Fibroblast of upper back skin (primary cell): ENCODE measurements at places on chromosomes 4 and X.

- peak; percentile 56 for DNase-seq
These were observed 75.6 kb downstream of the MAML3 start for GRCh38 chr4:140078366-140078765.

DNA sequence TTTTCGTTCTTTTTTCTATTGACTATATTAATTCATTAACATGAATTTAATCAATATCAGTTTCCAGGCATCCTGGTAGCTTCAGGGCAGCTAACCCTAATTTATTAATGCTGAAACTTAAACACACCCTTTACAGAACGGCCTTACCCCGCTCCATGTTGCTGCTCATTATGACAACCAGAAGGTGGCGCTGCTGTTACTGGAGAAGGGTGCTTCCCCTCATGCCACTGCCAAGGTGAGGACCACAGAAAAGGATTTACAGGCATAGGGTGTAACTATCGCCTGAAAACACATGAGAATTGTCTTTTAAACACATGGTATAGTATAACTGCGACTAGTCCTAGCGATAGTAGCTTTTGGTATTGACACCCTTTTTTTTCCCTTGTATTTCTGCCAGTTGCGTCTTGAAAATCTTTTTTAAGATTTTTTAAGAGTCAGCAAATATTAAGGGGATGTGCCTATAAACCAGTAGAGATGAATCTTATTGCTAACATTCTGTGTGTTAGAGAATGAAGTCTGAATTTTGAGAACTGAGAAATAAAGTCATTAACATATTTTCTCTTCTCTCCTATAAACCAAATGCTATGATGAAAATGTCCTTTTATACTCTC, 229.0 kb downstream of the ANK2 start:
- peak; percentile 82 for DNase-seq

DNA sequence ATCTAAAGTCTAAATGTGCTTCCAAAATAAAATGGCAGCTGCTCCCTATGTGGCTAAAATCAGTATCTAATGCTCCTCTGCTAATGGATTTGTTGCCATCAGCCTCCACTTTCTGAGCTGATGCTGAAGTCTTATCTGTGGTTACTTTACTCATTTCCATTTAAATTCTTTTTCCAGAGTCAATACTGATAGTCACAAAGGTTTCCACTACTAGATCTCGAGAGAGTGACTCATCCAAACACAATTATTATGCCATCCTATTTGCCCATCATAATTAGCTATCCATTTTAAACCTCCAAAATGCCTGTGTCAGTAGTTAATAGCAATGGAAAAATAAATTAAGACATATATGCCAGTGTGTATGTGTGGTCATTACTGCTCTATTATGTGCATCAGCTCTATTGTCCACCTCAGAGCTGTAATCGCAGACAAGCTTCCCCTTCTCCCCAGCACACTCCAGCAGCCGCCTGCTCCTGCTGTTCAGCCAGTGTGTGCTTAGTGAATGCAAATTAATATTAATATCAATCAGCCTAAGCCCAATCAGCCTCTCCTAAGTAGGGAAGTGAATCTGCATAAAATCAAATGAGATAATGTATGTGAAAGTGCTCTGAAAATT, 199.8 kb upstream of the ZIC3 start:
- DNase-seq, result no peak

- DNase-seq, result no peak
These were observed 202.8 kb downstream of the SHROOM3 start for GRCh38 chr4:76637712-76638361.

GRCh38 chrX:150873616-150874015, 24.9 kb downstream of the CD99L2 start:
- peak; percentile 27 for DNase-seq

GRCh38 chr4:147969573-147970385, 237.9 kb downstream of the ARHGAP10 start:
- no peak for DNase-seq

DNA sequence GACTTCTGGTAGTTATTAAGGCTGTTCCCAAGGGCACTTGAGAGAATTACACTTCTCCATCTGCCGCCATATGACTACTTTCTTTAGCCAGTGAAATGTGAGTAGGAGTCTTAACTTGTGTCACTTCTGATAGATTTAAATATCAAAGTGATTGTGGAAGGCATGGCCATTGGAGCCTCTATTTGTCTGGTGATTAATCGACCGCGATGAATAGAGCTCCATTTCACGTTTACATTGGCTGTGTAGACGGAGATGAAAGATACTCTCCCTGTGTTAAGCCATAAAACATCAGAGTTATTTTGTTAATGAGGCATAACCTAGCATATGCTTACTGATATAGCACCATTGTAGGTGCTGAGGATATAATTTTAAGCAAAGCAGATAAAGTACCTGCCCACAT, 852.4 kb downstream of the CCSER1 start:
- DNase-seq, result no peak

- DNase-seq, result no peak
These were observed 26.8 kb downstream of the MAN2B2 start for GRCh38 chr4:6601661-6602250.

DNA sequence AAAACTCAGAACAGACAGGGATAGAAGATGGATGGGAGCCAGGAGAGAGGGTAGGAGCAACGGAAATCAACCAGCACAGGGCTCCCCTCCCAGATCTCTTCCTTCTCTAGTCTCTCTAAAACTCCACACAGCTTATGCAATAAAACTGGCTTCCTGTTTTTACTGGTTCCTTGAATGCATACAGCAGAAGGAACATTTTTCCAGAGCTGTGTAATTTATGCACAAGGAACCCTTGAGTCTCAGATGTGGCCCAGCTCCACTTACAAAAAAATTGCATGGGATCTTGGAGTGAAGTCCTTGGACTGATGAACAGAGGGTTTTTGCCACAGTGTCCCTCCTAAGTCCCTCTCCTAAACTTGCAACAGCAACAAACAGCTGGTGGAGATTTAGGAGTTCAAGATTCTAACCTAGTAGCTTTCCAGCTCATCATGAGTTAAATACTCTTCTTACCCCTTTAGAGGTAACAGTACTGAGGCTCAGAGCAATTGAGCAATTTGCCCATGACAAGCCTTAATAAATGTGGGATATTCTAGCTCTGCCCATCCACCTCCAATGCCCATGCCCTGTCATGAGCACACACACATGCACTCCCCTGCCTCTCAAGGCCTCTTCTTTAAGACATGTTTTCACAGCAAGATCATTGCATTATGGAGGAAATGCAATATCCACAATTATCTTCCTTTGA, 18.4 kb upstream of the CC2D2A start:
- peak; percentile 74 for DNase-seq

GRCh38 chrX:130118441-130119311, 8.4 kb upstream of the ELF4 start:
- peak; percentile 86 for DNase-seq

DNA sequence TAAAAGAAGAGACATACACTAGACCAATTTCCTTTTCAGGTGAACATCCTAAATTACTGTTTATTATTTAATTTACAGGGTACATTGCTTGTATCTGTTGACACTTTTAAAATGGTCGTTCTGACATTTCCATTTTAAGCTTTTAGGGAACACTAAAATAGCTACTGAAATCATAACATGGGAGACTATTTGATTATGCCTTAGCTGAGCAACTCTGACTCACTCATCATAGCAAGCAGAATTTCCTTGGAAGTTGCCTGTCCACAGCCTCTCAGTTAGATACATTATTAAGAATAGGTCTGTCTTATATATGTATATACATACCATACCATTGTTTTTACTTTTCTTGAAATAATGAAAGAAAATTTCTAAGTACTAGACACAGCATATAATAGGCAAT, 22.0 kb downstream of the GUCY1B1 start:
- DNase-seq, result no peak

DNA sequence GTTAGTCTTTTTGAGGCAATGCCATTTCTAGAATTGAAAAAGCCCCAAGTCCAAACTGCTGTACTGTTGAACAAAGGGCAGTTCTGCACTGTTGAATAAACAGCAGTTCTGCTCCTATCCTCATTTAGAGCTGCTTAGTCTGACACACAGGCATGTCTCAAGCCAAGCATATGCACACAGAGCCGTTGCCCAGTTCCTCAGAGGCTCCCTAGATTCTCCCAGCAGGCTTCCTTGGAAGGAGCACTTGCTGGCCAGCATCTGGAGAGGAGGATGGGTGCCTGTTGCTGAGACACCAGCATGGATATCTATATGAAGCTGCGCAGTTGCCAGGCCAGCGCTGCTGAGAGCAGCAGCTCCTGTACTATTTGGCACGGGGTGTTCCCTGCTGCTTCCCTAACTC, 138.3 kb upstream of the USP38 start:
- DNase-seq, result no peak

- no peak for DNase-seq
These were observed 192.1 kb downstream of the PRR32 start for GRCh38 chrX:127011629-127012028.

GRCh38 chrX:94977562-94977961, 1303.6 kb downstream of the FAM133A start:
- no peak for DNase-seq

- no peak for DNase-seq
These were observed 2.3 kb upstream of the CYTL1 start for GRCh38 chr4:5021546-5021945.

GRCh38 chrX:100606753-100607152, 22.0 kb downstream of the TNMD start:
- no peak for DNase-seq

DNA sequence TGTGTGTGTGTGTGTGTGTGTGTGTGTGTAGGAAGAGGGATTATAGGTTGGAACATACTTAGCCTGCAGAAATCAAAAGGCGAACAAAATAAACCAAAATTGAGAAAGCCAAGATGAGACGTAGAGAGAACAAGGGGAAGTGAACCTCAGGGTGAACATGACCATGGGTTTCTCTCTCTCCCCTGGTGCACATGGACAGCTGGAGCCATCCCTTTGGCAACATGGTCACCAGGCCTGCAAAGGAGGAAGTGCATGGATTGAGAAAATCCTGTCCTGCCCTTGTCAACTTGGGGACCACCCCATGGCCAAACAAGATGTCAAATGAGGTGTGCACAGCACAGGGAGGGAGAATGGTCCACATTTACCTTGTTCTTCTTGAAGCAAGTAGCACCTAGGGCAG, 23.1 kb downstream of the LGI2 start:
- no peak for DNase-seq

GRCh38 chr4:41749631-41750039, 1.1 kb upstream of the PHOX2B start:
- no peak for DNase-seq

DNA sequence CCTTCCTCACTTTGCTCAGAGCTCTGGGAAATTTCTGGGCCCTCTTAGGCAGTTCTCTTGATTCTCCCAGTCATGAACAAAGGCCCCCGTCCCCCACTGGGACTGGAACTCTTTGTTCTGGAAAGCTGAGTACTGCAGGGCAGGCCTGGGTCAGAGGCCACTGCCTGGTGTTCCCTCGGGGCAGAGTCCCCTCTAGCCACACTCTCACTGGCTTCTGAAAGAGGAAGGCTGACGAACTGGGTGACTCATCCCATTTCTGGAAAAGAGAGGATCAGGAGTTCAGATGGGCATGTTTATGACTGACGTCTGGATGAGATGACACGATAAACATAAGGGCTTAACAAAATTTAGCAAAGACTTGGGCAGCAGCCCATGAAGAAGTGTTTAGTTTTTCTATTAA, 47.7 kb downstream of the DDX3X start:
- DNase-seq, result peak; percentile 49

GRCh38 chr4:189035091-189035490, 895.9 kb downstream of the TRIML1 start:
- no peak for DNase-seq

- no peak for DNase-seq
These were observed 160.3 kb downstream of the OR13H1 start for GRCh38 chrX:131704136-131704695.

DNA sequence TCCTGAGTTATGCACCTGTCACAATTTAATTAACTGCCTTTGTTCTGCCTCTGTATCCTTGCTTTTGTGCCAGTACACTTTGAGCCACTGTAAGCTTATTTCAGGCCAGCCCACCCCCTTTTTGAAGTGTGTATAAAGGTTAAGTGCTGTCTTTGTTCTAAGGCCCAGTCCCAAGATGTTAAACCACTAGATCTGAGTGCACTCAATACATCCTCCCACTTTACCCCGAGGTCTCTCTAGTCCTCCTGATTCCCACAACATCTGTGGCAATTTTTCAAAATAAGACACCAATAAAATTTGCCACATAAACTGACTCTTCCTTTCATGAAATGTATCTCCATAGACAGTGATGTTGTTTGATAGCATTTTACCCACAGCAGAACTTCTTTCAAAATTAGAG, 124.1 kb upstream of the SPIN4 start:
- DNase-seq, result no peak

DNA sequence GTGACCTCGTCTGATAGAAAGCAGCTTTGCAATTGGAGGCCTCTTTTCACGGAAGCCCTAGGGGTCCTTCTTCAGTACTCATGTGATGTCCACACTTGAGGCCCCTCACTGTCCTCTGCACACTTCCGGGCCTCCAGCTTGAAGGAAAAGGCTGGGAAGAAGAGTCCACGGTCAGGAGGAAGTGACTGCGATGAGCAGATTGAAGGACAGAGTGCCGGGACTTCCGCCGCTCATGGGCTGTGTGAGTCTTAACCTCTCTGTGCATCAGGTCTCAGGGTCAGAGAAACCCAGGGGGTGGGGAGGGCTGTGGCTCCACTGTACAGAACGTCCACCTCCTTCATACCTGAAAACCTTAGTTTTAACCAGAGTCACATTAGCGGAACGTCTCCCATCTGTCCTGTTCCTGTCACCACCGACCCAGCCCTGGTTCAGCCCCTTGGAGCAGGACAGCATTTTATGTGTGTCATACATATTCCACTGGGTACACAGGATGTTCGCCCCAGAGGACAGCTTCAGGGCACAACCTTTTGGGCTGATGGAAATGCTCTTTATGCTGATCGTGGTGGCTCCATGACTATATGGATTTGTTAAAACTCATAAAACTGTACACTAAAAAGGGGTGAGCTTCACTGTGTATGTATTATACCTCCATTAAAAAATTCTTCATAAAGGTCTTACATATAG, 51.0 kb upstream of the SORCS2 start:
- DNase-seq, result no peak

- peak; percentile 75 for DNase-seq
These were observed 76.7 kb downstream of the AFF1 start for GRCh38 chr4:87011340-87012034.

DNA sequence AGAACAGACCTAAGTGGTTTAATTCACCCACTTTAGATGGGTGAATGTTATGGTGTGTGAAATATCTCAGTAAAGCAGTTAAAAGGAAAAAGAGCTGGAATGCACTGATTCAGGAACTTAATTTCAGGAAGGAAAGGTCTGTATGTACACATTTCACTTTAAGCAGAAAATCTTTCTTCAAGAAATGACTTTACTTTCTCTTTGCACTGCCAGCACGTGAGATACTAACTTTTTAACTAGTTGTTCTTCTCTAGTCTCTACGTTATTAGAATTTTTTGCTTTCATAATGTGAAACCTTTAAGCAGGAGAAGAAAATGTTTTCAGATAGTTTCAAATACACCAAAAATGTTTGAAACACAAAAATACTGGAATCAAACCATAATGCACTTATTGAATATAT, 18.8 kb downstream of the C4orf46 start:
- DNase-seq, result no peak

DNA sequence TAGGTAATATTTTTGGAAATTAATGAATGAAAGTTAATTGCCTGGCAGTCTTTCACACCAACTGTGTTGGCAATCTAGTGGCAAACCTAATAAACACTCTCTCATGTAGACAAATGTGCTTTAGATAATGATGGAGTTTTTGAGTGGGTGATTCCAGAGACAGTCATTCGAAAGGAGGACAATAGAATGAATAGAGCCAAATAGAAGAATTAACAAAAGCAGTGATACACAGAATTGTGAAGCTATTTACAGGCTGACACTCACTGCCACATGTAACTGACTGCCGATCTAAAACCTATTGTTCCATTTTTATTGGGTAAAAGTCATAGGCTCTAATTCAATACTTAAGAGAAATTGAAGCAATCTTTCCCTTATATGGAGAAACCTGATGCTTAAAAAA, 338.5 kb downstream of the PCDH7 start:
- no peak for DNase-seq
